H7 (cell line): ENCODE measurements at places on chromosomes 13 and 19. TPM values are rescaled to one million over a fixed set of nuclear protein-coding genes. Genes with fewer than 3 reads are reported as not detected.

Gene PRODH2
- total RNA-seq, result not detected in 2 replicates

Gene PSG11
- not detected in 2 replicates for total RNA-seq

Gene SPIB
- total RNA-seq, result 0.81 and 8.8 TPM in 2 replicates

Gene KCNN1
- total RNA-seq, result 4.3 and 7.4 TPM in 2 replicates

Gene PGPEP1
- 11.5 and 13.6 TPM in 2 replicates for total RNA-seq

Gene DAND5
- 0.15 TPM in 1 of 2 replicates, not detected in the other for total RNA-seq

Gene KLK3
- total RNA-seq, result not detected in 2 replicates

Gene ZNF91
- total RNA-seq, result 18.2 and 27.7 TPM in 2 replicates

Gene CEACAM4
- total RNA-seq, result not detected in 2 replicates

Gene CFD
- total RNA-seq, result 1.4 and 1.5 TPM in 2 replicates

Gene TNNT1
- total RNA-seq, result 33.8 and 44.8 TPM in 2 replicates

Gene GSX1
- not detected in 2 replicates for total RNA-seq

Gene PLPPR3
- 52.0 and 53.8 TPM in 2 replicates for total RNA-seq

Gene SBSN
- total RNA-seq, result not detected in 2 replicates

Gene NALCN
- 0.07 TPM in 2 replicates for total RNA-seq

Gene ACTL9
- not detected in 2 replicates for total RNA-seq

Gene SYDE1
- total RNA-seq, result 13.7 and 17.5 TPM in 2 replicates

Gene ZSWIM4
- total RNA-seq, result 18.3 and 21.5 TPM in 2 replicates

Gene C19orf33
- 5.1 and 11.1 TPM in 2 replicates for total RNA-seq

Gene ACOD1
- not detected in 2 replicates for total RNA-seq

Gene ZNF439
- not detected in 2 replicates for total RNA-seq

Gene NCCRP1
- total RNA-seq, result not detected in 2 replicates

Gene CEACAM6
- not detected in 2 replicates for total RNA-seq

Gene AP1M2
- 16.4 and 23.7 TPM in 2 replicates for total RNA-seq

Gene ZNF274
- total RNA-seq, result 18.8 and 26.0 TPM in 2 replicates

Gene ZBTB7A
- total RNA-seq, result 18.3 and 20.8 TPM in 2 replicates

Gene ANKLE1
- total RNA-seq, result 18.0 and 22.7 TPM in 2 replicates

Gene S1PR4
- total RNA-seq, result not detected in 2 replicates

Gene CPB2
- not detected in 2 replicates for total RNA-seq

Gene NLRP9
- total RNA-seq, result not detected in 2 replicates
